ENCODE measurements at places on chromosomes 4 and X. TPM values are rescaled to one million over a fixed set of nuclear protein-coding genes. Genes with fewer than 3 reads are reported as not detected.

- no peak for DNase-seq
- no peak overlapping the region for H3K4me3 ChIP-seq
- H3K27me3 ChIP-seq, result no peaks in the 10 kb centered on the region
- no peaks in the 10 kb centered on the region for H3K36me3 ChIP-seq
These were observed 15.3 kb downstream of the NPY1R start for GRCh38 chr4:163317110-163317509.

- no peaks in the 10 kb centered on the region for H3K27me3 ChIP-seq
- H3K36me3 ChIP-seq, result no peaks in the 10 kb centered on the region
- no peak overlapping the region for H3K27ac ChIP-seq
- H3K4me1 ChIP-seq, result no peaks in the 10 kb centered on the region
These were observed 244.3 kb downstream of the EVC2 start for GRCh38 chr4:5463936-5464650.

Gene RAB41
- 0.37 TPM for polyA plus RNA-seq

GRCh38 chrX:78708262-78708661 is 39.3 kb upstream of the LPAR4 start:
- H3K27me3 ChIP-seq, result no peaks in the 10 kb centered on the region
- H3K27ac ChIP-seq, result no peak overlapping the region
- no peaks in the 10 kb centered on the region for H3K4me1 ChIP-seq
- H3K36me3 ChIP-seq, result no peaks in the 10 kb centered on the region

Gene TLR8
- not detected for polyA plus RNA-seq

GRCh38 chrX:41689711-41690110 is 938 bp downstream of the GPR34 start:
- H3K27ac ChIP-seq, result no peak overlapping the region
- H3K36me3 ChIP-seq, result peaks cover 10% of the 10 kb centered on the region
- H3K4me3 ChIP-seq, result no peak overlapping the region
- DNase-seq, result no peak
- H3K27me3 ChIP-seq, result no peaks in the 10 kb centered on the region

DNA sequence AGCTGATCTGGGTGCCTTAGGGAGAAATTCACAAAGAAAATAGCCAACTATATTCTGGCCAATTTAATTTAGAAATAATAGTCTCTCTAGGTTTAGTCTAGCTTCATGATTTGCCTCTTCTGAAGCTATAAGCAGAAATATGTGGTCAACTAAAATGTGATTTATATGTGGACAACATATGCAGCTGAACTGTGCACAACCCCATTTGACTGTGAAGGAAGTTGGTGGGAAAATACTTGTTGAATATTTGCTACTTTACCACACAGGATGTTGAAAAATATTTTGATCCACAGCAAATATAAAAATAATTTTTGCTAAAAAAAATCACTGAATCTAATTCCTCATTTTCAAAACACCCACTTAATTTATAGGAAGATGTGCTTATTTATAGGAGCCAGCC is 15.7 kb upstream of the RNF128 start:
- no peak for DNase-seq
- H3K4me3 ChIP-seq, result no peak overlapping the region

DNA sequence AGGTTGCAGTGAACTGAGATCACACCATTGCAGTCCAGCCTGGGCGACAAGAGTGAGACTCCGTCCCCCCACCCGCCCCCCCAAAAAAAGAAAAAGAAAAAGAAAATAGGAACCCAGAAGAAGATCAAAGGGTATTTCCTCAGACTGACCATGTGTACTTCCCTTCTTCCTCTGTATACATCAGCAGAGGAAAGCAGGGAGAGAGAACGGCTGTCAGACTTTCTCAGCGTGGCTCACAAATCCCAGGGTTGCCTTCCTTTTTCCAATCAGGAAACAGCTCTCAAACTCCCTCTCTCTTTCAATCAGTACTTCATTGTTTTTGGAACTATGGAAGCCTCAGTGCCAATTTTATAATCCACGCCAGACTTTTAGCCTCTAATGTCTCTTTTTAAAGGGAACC is 59.1 kb downstream of the CHRNA9 start:
- no peak for DNase-seq
- H3K36me3 ChIP-seq, result no peaks in the 10 kb centered on the region
- no peak overlapping the region for H3K4me3 ChIP-seq
- no peak overlapping the region for H3K27ac ChIP-seq
- no peaks in the 10 kb centered on the region for H3K27me3 ChIP-seq

- no peaks in the 10 kb centered on the region for H3K4me1 ChIP-seq
- H3K36me3 ChIP-seq, result no peaks in the 10 kb centered on the region
- H3K27ac ChIP-seq, result no peak overlapping the region
- H3K4me3 ChIP-seq, result no peak overlapping the region
- no peak for DNase-seq
These were observed 5.2 kb upstream of the AFF2 start for GRCh38 chrX:148495176-148495575.

Gene STX18
- 25.9 TPM for polyA plus RNA-seq

Gene GAGE12E
- not detected for polyA plus RNA-seq

DNA sequence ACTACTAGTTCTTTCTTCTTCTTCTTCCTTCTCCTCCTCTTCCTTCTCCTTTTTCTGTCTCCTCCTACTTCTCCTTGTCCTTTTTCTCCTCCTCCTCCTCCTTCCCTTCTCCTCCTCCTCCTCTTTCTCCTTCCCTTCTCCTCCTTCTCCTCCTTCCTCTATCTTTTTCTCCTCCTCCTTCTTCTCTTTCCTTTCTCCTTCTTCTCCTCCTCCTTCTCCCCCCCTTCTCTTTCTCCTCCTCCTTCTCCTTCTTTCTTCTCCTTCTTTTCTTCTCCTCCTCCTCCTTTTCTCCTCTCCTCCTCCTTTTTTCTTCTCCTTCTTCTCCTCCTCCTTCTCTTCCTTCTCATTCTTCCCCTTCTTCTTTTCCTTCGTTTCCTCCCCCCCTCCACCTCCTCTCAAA is 21.8 kb upstream of the NAP1L5 start:
- DNase-seq, result no peak
- H3K27ac ChIP-seq, result no peak overlapping the region
- peaks cover 77% of the 10 kb centered on the region for H3K36me3 ChIP-seq
- no peaks in the 10 kb centered on the region for H3K4me1 ChIP-seq
- no peaks in the 10 kb centered on the region for H3K27me3 ChIP-seq

Gene NXF2B
- polyA plus RNA-seq, result not detected

Gene LNX1
- 0.30 TPM for polyA plus RNA-seq

DNA sequence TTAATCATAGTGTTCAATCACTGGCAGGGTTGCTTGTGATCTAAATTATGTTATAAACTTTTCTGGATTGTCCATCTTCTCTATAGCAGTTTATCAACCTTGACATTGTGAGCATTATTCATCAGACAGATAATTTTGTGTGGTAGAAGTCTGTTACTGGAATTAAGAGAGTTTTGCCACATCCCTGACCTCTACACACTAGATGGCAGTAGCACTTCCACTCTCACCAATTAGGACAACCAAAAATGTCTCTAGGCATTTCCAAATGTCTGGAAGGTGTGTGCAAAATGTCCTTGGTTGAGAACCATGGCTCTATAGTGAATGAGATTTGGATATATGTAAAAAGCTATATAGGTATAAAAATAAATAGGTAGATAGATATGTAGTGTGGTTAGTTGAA is 324.1 kb upstream of the FAM47C start:
- H3K36me3 ChIP-seq, result no peaks in the 10 kb centered on the region
- DNase-seq, result no peak
- H3K27me3 ChIP-seq, result no peaks in the 10 kb centered on the region
- H3K27ac ChIP-seq, result no peak overlapping the region
- no peaks in the 10 kb centered on the region for H3K4me1 ChIP-seq
- no peak overlapping the region for H3K4me3 ChIP-seq

GRCh38 chr4:20384456-20384855 is 132.8 kb downstream of the SLIT2 start:
- no peak overlapping the region for H3K4me3 ChIP-seq
- H3K27ac ChIP-seq, result no peak overlapping the region
- H3K27me3 ChIP-seq, result no peaks in the 10 kb centered on the region
- H3K36me3 ChIP-seq, result no peaks in the 10 kb centered on the region
- no peak for DNase-seq

DNA sequence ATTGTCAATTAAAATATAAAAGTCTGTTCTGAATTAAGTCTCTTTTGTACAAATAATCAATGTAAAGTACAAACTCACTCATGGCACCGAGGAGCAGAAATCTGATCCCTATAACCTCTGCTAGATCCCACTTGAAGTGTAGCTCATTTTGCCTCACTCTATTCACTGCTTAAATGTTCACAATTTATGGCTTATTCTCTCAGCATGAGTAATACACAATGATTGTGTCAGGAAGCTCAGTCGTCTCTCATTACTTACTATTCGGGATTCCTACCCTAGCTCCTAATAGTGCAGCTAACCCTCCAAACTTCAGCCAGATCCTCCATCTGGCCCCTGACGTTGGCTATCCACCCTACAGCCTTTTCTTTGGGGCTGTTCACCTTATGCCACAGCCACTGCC is 4.7 kb upstream of the AMMECR1 start:
- H3K27me3 ChIP-seq, result no peaks in the 10 kb centered on the region
- DNase-seq, result no peak
- no peaks in the 10 kb centered on the region for H3K36me3 ChIP-seq
- no peak overlapping the region for H3K4me3 ChIP-seq

DNA sequence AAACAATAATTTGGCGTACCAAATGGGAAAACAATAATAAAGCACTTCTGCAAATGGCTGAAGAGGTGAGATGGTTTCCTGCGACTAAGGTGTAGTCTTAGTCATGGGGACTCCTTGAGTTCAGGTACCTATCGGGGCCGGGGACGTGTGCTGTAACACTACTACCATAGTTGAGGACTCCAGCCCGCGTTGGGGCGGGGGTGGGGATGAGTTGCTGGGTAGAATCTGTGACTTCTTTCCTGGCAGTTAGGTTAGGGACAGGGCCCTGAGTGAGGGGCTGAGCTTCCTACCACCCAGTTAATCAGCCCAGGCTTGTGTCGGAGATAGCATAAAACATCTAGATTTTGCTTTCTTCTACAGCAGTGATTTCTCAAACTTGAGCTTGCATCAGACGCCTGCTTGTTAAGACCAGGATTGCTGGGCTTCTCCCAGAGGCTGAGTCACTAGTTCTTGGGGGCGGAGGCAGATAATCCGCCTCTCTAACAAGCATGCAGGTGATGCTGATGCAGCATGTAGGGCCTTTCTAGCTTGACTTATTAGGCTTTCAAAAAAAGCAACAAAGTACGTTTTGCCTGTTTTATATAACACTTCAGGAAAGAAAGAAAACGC is 30.2 kb downstream of the RBBP7 start:
- no peaks in the 10 kb centered on the region for H3K4me1 ChIP-seq
- DNase-seq, result no peak
- no peaks in the 10 kb centered on the region for H3K27me3 ChIP-seq
- no peak overlapping the region for H3K27ac ChIP-seq
- no peak overlapping the region for H3K4me3 ChIP-seq

Gene CLIC2
- polyA plus RNA-seq, result 0.76 TPM

- H3K36me3 ChIP-seq, result peaks cover 6% of the 10 kb centered on the region
- no peak for DNase-seq
- H3K27me3 ChIP-seq, result no peaks in the 10 kb centered on the region
- H3K4me3 ChIP-seq, result no peak overlapping the region
- H3K4me1 ChIP-seq, result no peaks in the 10 kb centered on the region
These were observed 135.7 kb downstream of the CNKSR2 start for GRCh38 chrX:21509912-21510311.

Gene TRIML2
- not detected for polyA plus RNA-seq

GRCh38 chr4:112302320-112303274 is 5.4 kb downstream of the ALPK1 start:
- peaks cover 18% of the 10 kb centered on the region for H3K4me1 ChIP-seq
- no peak overlapping the region for H3K27ac ChIP-seq
- peaks cover 2% of the 10 kb centered on the region for H3K27me3 ChIP-seq
- peak; percentile 67 for DNase-seq
- no peaks in the 10 kb centered on the region for H3K36me3 ChIP-seq
- peak overlapping the region; percentile 29 for H3K4me3 ChIP-seq

- DNase-seq, result no peak
- H3K27me3 ChIP-seq, result no peaks in the 10 kb centered on the region
- H3K4me3 ChIP-seq, result no peak overlapping the region
- H3K4me1 ChIP-seq, result no peaks in the 10 kb centered on the region
These were observed 752.9 kb downstream of the RAPGEF2 start for GRCh38 chr4:159855731-159856130.

GRCh38 chr4:108742451-108743420 is 20.1 kb downstream of the ETNPPL start:
- no peaks in the 10 kb centered on the region for H3K36me3 ChIP-seq
- H3K27me3 ChIP-seq, result no peaks in the 10 kb centered on the region
- no peak overlapping the region for H3K4me3 ChIP-seq
- H3K27ac ChIP-seq, result no peak overlapping the region
- H3K4me1 ChIP-seq, result no peaks in the 10 kb centered on the region
- DNase-seq, result no peak

DNA sequence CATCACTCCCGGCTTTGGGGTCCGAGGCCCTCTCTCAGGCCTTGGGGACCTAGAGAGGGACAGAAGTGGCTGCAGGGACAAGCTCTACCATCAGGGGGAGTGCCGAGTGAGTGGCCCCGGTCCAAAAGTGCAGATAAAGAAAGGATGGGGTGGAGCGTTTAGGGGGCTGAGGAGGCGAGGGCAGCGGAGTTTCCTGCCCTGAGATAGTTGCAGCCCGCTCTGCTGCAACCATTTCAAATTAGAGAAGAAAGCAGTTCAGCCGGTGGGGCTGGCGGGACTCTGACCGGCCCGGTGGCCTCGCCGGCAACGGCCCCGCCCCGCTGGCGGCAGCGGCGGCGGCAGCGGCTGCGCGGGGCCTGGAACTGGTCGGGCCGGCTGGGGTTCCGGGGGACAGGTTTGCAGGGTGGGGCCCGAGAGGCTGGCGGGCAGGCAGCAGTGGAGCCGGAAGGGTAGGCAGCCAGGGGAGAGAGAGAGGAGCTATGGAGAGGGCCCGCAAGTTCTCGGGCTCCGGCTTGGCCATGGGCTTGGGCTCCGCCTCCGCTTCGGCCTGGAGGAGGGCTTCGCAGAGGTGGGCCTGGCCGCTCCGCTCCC is 7.6 kb downstream of the DLG3 start:
- H3K4me3 ChIP-seq, result no peak overlapping the region
- H3K27me3 ChIP-seq, result no peaks in the 10 kb centered on the region
- DNase-seq, result peak; percentile 50
- peaks cover 21% of the 10 kb centered on the region for H3K4me1 ChIP-seq

- H3K4me1 ChIP-seq, result no peaks in the 10 kb centered on the region
- no peak overlapping the region for H3K4me3 ChIP-seq
- no peak for DNase-seq
- no peaks in the 10 kb centered on the region for H3K36me3 ChIP-seq
- H3K27me3 ChIP-seq, result no peaks in the 10 kb centered on the region
These were observed 501.9 kb downstream of the RAPGEF2 start for GRCh38 chr4:159604781-159605180.

Measured in CD4-positive, CD25-positive, alpha-beta regulatory T cell (primary cell).